AG09319 (cell line): ENCODE measurements at places on chromosomes 2 and 18.

DNA sequence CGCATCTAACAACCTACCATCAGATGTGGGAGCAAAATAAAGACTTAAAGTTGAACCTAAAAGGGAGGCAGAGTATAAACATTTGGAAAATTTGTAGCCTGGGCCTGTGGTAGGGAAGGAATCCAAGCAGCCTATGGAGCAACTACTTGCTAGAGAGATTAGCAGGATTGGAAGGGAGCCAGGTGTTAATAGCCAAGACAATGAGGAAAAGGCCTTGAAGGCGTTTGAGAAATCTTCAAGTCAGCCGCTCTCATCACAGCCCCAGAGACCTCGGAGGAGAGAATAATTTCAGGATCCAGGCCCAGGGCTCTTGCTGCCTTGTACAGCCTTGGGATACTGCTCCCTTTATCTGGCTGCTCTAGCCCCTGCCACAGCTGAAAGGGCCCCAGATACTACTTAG, 219.7 kb downstream of the THSD7B start:
- DNase-seq: no peak

DNA sequence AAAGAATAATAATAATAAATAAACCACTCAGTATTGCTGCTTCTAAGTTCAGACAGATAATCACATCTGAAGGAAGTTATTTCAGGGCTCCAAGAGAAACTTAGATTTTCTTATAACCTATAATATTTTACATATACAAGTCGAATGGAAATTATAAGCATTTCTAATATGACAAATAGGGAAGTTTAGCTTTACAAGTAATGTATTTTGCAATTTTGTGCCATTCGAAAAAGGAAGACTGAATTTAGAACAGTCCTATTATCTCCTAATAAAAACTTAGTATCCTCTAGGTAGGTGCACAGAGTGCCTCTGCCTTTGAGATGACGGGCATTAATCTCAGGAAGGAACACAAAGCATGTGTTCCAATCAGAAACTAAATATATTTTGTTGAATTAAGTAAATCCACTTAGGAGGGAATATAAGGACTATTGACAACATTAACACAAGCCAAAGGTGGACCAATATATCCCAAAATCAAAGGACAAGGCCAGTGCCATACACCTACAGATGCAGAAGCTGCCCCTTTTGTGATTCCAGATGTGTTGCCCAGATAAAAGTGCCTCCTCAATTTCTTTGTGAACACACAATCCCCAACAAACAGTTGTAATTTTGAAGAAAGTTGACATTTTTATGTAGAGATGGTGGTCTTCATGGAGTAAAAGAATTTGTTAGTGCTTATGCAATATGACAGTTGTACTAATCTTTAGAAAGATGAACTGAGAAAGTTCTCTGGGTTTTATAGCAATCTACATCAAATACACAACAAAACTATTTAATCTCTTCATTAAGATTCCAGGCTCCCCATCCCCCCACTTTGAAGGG, 36.6 kb downstream of the PTCD3 start:
- no peak for DNase-seq

DNA sequence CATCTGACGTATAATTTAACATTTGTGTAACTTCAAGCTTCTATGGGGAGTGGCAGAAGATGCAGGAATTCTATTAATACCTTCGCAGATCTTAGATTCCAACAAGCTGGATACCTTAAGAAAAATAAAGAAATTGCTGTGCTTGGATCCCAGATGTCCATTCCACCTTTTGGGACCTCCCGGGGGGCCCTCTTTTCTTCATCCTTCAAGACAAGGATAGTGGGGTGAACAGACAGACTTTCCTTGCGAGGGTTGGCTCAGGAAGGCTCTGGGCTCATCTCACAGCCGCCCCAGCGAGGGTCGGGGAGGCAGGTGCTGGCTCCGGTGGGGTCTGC, 509 bp upstream of the RNF144A start:
- DNase-seq: no peak

GRCh38 chr18:3264362-3264761, 2.4 kb downstream of the MYL12B start:
- no peak for DNase-seq

DNA sequence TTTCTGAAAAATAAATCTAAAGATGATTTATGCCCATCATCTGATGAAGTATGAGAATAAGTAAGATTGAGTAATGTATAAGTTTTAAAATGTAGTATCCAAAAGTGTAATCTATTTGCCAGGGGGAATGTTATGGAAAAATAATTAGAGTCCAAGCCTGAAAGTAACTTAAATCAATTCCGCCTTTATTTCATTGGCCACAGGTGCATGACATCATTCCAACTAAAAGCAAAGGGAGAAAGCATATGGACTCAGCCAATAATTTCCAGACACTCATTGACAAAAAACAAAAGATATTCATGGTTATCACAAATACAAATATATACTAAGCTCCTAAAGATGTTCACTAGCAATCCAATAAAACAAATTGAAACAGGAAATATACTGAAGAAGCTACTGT, 752.6 kb upstream of the TMEFF2 start:
- no peak for DNase-seq

- no peak for DNase-seq
These were observed 20.4 kb upstream of the PAPOLG start for GRCh38 chr2:60735496-60736250.
